Muscle of arm (tissue), 14 donors: ENCODE measurements at places on chromosomes 3 and 15. TPM values are rescaled to one million over a fixed set of nuclear protein-coding genes. Genes with fewer than 3 reads are reported as not detected.

GRCh38 chr15:58452775-58453174, 21.0 kb downstream of the LIPC start:
- DNase-seq: no peak

- no peak for DNase-seq
Measured at GRCh38 chr3:196194542-196194915, 16.7 kb downstream of the ZDHHC19 start.

DNA sequence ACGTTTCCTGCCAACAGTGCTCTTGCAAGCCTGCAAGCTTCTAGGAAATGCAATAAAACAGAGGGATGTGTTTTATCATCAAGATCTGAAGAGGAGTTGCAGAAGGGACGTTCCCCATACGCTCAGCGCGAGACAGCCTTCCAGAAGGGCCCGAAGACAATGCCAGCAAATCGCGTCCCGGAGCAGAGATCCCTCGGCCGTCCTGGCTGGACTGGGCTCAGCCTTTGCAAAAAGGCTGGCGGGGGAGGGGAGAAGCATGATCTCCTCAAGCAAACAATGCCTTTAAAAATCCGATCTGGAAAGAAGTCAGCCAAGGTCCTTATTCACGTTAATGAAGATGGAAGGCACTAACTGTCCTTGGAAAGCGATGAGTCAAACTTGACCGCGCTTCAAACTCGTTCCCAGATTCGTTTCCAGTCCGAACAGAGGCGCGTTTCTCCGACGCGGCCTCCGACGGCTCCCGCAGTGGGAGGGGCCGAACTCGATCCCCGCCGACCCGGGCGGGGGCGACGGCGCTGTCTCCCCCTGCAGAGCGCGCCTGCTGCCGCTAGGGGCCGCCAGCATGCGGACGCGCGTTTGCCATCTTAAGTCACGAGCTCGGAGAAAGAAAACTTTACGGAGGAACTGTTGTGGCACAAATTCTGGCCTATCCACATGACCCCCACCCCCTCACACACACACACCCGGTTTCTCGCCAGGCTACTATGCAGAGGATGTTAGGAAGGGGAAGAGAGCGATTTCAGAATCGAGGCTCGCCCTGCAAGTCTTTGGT, 5.5 kb downstream of the BCL6 start:
- peak; percentile 94 for DNase-seq

DNA sequence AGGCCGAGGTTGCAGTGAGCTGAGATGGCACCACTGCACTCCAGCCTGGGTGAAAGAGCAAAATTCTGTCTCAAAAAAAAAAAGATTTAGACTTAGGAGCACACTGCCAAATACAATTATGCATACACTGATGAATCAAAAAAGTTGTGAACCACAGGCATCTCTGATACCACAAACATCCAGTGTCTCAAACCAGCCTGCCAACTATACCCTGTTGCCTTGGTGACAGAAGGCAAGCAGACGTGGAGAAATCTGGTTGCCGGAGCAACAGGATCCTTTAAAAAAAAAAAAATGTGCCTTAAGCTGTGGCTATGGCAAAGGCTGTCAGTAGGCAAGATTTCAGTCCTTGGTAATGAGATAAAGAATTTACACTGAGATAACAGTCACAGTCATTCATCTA, 202.3 kb downstream of the NEK10 start:
- no peak for DNase-seq

- DNase-seq: no peak
Measured at GRCh38 chr3:107384428-107384827, 7.2 kb downstream of the CCDC54 start.

DNA sequence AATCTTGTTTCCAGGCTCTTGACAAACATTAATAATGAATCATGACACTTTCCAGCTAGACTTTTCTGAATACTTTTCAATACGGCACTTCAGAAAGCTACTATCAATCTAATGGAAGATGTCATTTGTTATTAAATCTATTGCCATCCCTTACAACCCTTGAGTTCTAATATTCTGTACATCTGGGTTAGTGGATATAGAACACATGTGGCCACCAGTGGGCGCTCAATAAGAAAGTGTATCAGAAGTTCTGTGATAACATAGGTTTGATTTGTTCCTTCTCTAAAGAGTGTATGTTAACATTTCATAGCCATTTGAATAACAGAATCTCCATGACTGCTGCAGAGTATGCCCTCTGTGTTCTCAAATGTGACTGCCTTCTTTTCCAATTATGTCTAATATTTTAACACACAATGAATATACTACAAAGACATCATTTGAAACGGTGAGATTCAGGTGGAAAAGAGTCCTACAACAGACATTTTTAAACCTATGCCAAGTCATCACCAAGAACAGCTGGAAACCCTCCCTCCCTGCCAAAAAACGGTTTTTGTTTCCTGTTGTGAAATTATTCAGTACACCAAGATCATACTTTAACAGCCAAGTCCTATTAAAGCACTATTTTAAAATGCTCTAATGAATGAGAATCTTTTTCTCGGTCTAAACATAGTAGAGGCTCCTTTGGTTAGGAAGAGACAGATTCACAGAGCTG, 22.2 kb downstream of the ALDH1A2 start:
- DNase-seq: no peak

- DNase-seq: no peak
Measured at GRCh38 chr15:67183443-67184169, 70.9 kb downstream of the AAGAB start.

- DNase-seq: no peak
Measured at GRCh38 chr3:138467931-138468330, 33.5 kb downstream of the ESYT3 start.

GRCh38 chr3:7667774-7668173, 806.9 kb downstream of the GRM7 start:
- no peak for DNase-seq

DNA sequence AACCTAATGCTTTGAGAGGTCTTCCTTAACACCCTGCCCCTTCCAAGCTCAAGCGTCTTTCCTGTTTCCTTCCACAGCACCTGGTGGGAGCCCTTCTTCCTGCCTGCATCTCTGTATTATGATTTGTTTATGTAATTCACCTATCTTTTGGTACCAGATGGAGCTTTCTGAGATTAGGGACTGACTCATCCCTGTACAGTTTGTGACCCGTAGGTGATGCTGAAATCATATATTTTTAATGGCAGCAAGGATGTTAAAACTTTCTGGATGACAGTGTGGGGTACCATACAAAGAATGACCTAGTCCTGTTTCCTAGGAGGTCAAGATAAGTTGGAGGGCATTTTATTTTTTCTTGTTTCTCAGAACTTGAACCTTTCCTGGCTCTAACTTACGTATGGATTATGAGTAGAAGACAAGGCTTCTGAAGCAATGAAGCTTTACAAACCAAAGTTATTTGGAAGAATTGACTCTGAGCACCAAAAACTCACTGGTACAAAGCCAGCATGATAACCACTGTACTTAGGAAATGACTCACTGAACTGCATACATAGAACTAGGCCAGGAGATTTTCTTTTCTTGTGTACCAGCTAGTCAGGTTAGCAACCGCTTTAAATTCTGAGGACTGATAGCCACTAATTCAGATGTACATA, 46.6 kb downstream of the HHLA2 start:
- no peak for DNase-seq

- DNase-seq: no peak
Measured at GRCh38 chr15:42608110-42608531, 32.7 kb downstream of the STARD9 start.

DNA sequence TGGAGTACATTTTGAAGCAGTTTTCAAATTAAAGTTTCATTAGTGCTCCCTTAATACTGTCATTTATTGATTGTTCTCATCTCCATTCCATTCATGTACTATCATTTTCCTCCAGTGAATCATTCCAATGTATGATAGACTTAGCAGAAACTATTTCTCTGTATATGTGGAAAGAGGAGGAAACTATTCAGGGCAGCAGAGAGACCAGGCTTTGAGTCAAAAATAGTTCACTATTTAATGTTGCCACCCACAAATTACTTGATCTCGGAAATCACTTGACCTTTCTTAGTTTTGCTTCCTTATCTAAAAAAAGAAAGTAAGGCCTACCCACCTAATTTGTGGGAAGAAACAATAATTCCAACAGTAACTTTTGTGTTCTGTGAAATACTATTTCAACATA, 610.5 kb upstream of the ZNF385D start:
- peak; percentile 33 for DNase-seq

DNA sequence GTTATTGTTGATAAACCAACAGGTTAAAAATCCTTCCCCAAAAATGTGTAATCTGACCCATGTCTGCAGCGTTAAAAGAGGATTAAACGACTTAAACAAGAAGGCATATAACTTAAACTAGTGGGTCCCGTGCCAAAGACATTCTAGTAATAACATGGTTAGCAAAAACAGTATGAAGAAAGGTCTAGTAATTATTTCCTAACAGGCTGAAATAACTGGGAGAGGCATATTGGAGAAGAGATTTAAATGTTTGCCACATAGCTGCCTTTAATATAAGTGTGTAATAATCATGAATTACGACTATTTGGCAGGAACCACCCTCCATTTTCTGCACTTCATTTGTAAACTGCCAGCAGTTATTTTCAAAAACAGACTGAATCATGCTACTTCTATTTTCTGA, 67.7 kb upstream of the CSPG5 start:
- DNase-seq: no peak

SLC2A2 gene
- polyA plus RNA-seq: not detected

SEMA6D gene
- 83.6 TPM for polyA plus RNA-seq

PP2D1 gene
- polyA plus RNA-seq: 0.88 TPM

LRRC2 gene
- polyA plus RNA-seq: 4.9 TPM

IGF2BP2 gene
- 49.3 TPM for polyA plus RNA-seq

LIPH gene
- polyA plus RNA-seq: 5.6 TPM

KCNMB3 gene
- polyA plus RNA-seq: not detected

CHL1 gene
- polyA plus RNA-seq: 3.9 TPM

SLC12A1 gene
- 0.16 TPM for polyA plus RNA-seq

AGBL1 gene
- 3.0 TPM for polyA plus RNA-seq

ANKRD34C gene
- polyA plus RNA-seq: not detected
